Activated CD4-positive, alpha-beta T cell treated with anti-CD3 and anti-CD28 coated beads for 4 hours (primary cell): ENCODE measurements at places on chromosomes 3 and 15.

GRCh38 chr3:106349191-106349881 lies 480.5 kb upstream of the CBLB start:
- no peak for DNase-seq

GRCh38 chr3:16686679-16687078 lies 81.5 kb upstream of the DAZL start:
- DNase-seq: no peak

DNA sequence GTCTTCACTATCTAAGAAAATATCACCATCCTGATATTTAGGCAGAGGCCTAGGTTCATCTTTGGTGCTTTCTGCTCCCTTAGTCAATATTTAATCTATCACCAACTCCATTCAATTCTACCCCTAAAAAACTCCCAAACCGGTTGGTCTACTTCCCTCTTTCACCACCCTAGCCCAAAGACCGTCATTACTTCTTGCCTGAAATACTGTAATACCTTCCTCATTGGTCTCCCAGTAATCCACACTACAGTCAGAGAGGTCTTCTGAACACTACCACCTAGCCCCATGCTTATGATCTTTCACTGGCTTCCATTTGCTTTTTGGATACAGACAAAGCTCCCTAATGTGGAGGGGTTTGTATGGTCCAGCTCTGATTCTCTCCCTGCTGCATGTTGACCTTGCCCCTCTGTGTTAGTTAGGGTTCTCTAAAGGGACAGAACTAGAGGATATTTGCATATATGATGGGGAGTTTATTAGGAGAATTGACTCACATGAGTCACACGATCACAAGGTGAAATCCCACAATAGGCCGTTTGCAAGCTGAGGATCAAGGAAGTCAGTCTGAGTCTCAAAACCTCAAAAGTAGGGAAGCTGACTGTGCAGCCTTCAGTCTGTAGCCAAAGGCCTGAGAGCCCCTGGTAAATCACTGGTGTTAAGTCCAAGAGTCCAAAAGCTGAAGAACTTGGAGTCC lies 36.4 kb upstream of the ATP2C1 start:
- DNase-seq: no peak

GRCh38 chr3:39222462-39222861 lies 30.1 kb upstream of the XIRP1 start:
- DNase-seq: no peak

DNA sequence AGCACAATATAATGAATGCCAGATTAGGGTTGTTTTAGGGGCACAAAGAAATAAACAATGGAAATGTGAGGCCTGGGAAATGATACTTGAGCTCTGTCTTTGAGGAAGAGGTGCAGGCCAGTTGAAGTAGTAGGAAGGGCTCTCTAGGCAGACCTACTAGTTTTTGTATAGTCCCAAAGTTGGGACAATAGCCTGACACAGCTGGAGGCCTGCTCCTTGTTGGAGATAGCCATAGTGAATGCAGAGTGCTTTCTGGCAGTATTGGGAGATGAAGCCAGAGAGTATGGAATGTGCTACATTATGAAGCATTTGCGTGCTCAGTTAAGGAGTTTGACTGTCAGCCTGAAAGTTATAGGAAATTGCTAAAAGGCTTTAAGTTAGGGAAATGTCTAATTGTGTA lies 251.2 kb upstream of the ZPLD1 start:
- no peak for DNase-seq

DNA sequence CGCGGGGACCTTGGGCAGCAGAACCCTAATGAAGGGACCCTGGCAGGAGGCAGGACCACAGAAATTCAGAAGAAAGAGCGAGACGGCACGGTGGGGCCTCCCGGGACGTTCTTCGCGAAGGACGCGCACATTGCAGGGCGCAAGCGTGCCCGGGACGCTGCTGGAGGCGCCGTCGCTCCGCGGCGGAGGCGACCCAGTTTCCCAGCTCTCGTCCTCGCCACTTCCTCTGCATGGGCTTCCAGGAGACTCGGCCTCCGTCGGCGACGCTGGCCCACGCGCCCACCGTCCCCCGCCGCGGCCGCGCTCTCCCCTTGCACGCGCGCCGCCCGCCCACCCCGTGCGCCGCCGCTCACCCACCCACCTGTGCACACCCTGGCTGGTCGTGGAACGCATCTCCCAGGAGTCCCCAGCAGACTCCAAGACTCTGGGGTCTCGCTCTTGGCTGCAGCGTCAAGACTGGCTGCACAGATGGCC lies 31.8 kb upstream of the SMAD3 start:
- DNase-seq: no peak

DNA sequence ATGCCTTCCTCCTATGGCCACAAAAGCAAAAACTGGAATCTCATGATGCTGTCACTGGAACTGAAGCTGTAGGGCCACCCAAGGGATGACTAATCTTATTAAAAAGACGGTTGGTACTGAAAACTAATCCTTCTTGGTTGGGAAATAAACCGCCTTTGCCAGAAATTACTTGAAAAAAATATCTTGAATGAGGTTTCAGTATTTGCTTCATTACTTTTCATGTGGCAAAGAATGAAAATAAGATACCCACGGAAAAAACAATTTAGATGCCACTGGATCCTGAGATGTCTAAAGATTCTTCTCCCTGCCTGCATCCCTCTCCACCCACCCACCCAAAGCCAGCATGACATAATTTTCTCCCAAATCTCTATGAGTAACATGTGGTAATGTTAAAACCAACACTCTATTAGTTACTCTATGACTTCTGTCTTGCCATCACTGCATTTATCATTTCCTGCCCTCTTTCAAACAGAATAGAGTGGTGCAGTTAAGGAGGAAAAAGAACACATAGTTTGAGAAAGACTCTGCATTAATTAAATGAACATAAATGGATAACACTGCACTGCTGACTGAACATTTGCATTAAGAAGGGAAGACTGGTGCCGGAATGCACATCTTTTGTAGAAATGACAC lies 111.8 kb upstream of the DPH6 start:
- DNase-seq: no peak

- no peak for DNase-seq
These were observed 16.4 kb downstream of the PLEKHO2 start for GRCh38 chr15:64858021-64858575.

- no peak for DNase-seq
These were observed 7.6 kb upstream of the ISL2 start for GRCh38 chr15:76328958-76329357.

- DNase-seq: no peak
These were observed 57.2 kb upstream of the RGMA start for GRCh38 chr15:93146196-93146595.

GRCh38 chr3:189099505-189100290 lies 72.1 kb upstream of the TPRG1 start:
- no peak for DNase-seq

- DNase-seq: no peak
These were observed 15.1 kb downstream of the PPARG start for GRCh38 chr3:12303993-12304392.

DNA sequence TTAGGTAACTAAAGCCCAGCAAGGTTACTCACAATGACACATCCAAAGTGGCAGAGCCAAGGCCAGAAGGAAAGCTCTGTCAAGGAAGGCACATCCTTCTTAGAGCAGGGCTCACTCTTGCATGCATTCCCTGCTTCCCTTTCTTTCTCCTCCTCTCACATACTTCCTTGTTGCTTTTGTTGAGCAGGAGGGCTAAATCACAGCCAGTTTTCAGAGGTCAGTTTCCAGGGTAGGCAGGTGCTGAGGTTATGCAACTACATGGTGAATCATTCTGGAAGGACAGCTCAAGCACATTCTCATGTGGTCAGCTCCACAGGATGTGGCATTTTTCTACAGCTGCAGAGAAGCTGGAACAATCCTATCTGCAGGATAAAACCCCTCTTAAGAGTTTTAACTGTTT lies 275.6 kb downstream of the ZNF621 start:
- DNase-seq: no peak

DNA sequence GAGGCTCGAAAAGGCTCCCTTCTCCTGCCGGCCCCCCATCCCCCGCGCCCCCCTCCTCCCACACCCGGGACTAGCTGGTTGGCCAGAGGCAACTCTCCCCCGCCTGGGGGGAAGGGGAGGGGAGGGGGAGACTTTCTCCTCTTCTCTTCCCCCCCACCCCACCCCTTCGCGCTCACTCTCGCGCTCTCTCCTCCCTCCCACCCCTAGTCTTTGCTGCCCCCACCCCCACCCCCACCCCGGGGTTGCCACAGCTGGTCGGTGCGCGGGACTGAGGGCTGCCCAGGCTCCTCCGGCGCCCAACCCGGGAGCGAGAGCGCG lies 710 bp downstream of the MECOM start:
- no peak for DNase-seq

DNA sequence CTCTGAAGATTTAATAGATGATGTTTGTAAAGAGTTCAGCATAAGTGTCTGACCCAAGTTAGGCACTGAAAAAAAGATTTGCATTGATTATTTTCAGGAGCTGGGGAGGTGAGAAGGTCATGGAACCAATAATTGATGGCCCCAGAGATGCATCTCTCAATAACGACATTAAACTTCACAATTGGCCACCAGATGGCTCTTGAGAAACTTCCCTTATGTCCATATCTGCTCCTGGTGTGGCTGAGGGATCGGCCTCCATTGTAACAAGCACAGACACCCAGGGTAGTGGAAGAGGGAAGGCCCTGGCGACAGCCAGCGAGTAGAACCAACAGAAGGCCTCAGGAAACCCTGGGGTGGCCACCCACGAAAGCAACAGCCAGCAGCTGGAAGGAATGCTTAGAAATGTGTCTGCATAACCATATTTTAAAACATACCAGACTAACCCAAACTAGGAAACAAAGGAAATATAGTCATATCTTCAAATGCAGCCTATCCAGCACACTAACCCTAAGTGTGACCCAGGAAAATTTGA lies 536.7 kb downstream of the SOX2 start:
- DNase-seq: no peak

DNA sequence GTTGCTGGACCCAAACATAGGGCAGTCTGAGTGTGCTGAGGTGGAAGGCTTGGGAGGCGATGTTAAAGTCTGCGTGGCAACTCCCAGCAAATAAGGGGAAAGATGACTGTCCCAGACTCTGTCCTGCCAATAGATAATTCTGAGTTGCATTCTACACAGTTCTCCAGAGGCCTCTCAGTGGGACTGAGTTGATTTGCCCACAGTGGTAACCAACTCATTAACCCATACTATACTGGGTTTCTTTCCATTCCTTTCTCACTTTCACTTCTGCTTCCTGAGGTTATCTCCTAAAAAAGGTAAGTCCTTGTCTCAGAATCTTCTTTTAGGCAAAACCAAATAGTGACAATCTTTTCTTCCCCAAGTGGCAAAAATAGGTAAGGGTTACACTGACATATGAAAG lies 549.9 kb upstream of the DPPA4 start:
- no peak for DNase-seq

DNA sequence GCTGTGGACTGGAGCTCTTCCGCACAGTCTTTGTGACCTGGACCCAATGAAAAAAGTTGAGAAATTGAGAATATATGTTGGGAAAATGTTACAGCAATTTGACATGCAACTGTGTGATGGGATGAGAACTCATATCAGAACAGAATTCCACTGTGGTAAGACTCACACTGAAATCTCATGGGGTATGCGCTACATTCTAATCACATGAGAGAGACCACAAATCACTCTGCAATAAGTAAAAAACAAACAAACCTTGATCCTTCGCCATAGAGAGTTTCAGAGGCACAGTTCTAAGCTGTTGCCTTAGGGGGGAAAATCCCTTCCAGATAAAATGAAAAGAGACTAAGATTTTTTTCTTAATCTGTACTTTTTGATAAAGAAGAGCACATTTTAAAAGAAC lies 37.3 kb downstream of the LMCD1 start:
- no peak for DNase-seq

DNA sequence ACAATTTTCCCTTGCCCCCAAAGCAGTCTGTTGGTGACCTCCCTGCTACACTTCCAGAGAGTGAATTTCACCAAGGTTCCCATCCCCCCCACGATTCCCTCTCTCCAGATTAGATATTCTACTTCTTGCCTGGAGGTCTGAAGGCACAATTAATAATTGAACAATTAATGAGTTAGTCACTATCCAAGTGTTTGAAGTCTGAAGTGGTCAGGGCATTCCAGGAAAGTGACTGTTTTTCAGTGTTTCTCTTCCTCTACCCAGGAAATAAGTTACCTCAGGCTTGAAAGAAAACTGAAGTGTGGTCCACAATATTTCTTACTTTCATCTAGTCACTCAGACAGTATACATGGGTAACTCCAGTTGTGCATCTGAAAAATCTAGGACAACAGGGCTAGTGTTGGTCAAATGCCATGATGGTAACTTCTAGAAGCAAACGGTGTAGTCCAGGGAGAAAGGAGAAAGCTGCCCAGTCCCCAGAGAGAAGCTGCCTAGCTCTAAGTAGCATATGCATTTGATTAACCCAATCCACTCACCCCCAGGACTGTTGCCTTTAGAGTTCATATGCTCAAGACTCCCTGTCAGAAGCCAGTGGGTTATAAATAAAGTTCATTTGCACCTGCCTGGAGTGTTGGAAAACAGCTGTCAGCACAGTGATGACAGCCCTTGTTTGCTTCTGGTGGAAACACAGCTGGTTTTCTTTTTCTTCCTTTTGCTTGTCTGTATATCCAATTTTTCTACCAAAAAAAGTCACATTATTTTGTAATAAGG lies 2.3 kb upstream of the TM4SF4 start:
- no peak for DNase-seq

DNA sequence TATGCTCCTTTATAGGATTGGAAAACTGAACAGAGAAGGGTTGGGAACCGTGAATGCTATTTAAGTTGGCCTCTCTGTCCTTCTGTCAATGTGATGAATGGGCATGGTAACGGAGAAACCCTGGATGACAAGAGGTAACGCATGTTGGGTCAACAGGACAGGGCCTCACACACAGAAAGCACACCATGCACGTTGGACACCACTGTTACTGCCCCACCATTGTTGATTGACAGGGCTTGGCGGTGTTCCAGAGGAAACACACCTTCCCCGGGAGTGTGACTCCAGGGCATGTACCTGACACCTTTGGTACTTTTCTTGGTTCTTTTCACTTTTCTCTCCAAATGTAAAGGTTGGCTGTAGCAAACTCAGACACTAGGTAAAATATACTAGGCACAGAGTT lies 548.5 kb downstream of the OCA2 start:
- DNase-seq: no peak

DNA sequence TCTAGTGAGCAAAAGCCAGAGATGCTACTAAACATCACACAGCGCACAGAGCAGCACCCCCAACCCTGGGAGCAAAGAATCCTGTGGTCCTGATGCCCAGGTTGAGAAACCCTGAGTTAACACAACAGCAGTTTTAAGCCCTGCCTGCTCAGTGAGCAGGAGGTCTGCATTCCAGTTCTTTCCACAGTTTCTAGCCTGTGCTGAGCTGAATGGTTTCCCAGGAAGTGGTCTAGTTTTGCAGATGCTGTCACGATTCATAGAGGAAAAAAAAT lies 171.1 kb upstream of the PROK2 start:
- no peak for DNase-seq

DNA sequence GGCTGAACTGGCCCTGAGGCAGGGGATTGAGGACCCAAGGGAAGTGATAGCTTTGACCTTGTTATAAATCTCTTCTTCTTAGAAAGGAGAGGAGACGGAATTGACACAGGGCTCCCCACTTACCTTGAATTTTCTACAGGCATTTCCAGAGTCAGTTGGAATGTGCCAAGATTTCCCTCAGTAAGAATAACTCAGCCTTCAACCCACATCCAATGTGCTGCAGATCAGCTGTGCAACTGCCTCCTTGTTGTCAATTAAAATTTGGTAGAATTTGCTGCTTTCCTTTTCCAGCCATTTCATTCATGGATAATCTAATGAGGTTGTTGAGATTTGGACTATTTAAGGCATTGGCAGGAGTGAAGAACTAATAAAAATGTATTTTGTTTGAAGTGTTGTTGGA lies 14.6 kb downstream of the MED12L start:
- DNase-seq: no peak

GRCh38 chr3:11213810-11214450 lies 58.3 kb upstream of the ATG7 start:
- no peak for DNase-seq
